ENCODE measurements at places on chromosomes 13 and 19.

GRCh38 chr13:92682832-92683517 lies 543.6 kb upstream of the GPC6 start:
- no peak for DNase-seq

GRCh38 chr19:8056533-8056932 lies 4.0 kb downstream of the CCL25 start:
- no peak for DNase-seq

DNA sequence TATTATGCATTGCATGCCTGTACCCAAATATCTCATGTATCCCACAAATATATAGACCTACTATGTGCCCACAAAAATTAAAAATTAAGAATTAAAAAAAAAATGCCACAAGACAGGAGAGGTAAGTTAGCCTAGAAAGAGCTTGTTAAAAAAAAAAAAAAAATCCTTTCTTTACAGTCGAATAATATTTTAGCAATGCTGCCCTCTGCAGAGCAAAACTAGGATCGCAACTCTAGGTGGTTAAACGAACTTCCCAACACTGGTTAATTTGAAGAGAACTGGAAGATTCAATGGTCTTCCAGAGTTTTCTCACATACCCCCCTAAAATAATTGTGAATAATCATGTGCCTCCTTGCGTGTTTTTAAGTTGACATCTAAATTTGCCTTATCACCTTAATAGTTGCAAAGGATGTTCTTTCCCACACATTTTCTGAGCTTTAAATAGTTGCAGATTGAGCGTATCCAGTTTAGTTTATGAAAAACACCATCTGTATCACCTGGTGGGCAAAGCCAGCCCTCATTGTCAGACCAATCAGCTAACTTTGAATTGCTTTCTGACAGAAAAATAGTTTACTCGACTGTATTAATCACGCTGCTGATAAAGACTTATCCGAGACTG lies 47.4 kb upstream of the RCBTB2 start:
- DNase-seq = no peak

GRCh38 chr13:76885203-76886004 lies 801 bp downstream of the KCTD12 start:
- peak; percentile 5 for DNase-seq

DNA sequence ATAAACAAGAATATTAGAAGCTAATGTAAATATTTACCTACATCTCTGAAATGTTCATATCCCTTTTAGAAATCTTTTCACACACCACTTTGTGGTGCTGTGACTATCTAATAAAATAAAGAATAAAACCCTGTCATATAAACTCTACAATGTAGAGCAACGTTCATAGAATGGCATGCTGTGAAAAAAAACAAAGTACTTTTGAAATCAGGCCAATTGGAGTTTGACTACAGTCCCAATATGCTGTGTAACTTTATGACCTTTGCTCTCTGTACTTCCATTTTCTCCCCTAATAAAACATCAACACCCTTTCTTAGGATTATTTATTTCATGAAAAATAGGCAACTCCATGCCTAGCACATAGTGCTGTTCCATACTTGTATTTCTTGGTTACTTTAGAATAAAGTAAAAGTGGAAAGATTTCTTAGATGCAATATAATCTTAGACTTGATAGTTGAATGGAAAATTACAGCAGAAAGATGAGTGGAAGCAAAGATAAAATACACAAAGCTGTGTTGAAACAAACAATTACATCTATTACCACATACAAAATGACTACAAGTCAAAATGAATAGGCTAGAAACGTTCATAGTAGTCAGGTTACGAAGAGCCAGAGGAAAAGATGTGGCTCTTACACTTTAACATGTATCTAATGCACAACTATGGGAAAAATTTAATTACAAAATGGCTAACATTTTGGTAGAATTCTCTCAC lies 613.2 kb upstream of the SLITRK5 start:
- DNase-seq = no peak

GRCh38 chr19:32613008-32613407 lies 32.0 kb downstream of the PDCD5 start:
- DNase-seq = no peak

- no peak for DNase-seq
These were observed 139.0 kb downstream of the FLT1 start for GRCh38 chr13:28355822-28356371.

DNA sequence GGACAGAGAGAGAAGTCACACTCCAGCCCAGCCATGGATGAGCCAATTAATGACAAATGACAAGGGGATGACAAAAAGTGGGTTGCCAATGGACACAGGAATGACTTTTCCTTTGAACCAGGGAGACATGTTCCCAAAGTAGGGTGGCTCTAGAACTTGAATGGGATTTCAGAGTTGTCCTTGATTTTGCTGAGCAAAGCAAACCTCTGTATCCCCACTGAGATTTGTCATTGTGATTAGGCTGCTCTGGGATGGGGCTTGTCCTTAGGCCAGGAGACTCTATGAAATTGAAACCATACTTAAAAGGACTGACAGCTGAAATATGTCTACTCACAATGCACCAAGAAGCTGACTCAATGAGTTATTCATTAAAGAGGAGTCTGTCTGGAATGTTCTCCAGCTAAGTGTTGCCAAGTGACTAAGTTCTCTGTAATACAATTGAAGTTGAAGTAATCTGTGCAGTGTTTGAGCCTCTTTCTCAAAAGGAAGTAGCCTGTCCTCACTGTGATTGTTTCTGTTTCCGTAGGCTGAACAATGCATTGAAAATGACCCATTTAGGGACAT lies 69.0 kb upstream of the PCDH9 start:
- DNase-seq = no peak

- no peak for DNase-seq
These were observed 8.9 kb downstream of the KHSRP start for GRCh38 chr19:6415591-6416190.

DNA sequence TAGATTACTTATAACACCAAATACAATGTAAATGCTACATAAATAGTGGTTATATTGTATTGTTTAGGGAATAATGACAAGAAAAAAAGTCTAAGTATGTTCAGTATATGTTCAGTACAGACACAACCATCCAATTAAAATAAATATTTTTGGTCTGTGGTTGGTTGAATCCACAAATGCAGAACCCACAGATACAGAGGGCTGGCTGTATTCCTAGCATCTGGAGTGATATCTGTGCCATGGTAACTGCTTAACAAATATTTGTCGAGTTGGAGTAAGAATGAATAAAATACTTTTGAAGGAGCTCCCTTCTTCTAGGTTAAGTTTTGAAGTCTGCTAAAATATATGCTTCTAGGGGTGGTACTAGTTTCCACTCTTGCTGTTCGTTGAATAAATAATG lies 241.0 kb downstream of the KLF5 start:
- no peak for DNase-seq

- DNase-seq = no peak
These were observed 10.8 kb upstream of the PDCD5 start for GRCh38 chr19:32570081-32570785.

DNA sequence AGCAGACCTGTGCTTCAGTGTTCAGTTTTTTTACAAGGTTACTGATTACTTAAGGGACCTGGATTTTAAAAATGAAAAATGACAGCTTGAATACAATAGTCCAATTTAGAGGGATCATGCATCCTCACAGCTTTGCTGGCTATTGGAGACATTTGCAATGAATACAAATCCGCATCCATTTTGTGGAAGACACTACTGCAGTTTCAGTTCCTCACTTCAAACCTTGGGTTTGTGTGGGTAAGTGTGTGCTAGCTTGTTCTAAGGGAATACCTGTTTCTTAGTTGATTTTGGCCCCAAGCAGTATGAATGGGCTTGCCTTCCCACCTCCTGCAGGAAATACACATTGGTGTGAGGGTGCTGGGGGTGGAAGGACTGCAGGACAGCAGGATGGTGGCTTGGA lies 222.4 kb downstream of the OLFM4 start:
- DNase-seq = no peak

DNA sequence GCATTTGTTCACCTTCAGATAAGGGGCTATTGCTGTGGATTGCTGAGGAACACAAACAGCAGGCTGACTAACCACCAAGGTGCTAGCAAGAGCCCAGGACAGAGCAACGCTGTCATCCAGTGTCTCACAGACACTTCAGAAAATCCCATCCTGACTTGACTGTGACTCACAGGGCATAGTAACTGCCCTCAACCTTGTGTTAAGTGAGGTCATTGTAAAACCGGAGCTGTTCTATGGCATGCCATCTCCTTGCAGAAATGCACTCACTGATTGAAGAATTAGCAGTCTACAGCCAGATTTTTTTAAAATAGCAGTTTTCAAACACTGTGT lies 51.1 kb downstream of the TNFRSF19 start:
- no peak for DNase-seq

GRCh38 chr13:72853000-72853399 lies 71.1 kb downstream of the PIBF1 start:
- DNase-seq = no peak

DNA sequence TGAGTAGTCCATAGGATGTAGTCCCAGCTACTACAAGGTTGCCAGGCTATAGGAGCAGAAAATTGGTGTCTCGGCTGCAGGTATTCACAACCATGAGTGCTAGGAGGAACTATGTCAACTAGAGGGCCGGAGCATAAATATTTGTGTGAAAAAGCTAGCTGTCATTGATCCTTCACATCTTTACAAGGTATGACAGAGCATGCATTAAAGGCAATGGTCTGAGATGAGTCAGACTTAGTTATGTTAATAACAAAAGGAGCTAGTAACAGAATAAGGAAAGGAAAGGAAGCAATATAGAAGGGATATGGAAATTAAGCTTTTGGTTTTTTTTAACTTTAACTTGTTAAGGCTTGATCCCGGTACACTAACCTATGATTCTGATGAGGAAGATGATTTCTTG lies 40.9 kb upstream of the PSG9 start:
- no peak for DNase-seq

DNA sequence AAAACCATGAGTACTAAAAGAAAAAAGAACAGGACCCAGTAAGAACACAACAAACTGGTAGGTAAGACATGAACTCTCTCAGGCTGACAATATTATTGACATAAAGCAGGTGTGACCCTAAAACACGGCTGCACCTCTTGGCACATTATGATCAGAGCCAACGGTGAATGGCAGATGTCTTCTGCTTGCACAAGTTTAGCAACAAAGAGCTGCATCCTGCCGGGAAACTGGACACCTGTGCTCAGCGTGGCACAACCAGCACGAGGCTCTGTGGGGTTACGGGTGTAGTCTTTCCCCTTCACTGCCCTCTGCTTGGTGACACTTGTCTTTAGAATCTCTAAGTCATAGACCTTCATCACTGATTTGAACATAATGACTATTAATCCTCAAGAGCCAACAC lies 97.9 kb downstream of the DOCK9 start:
- no peak for DNase-seq

GRCh38 chr13:70407486-70407885 lies 299.2 kb upstream of the KLHL1 start:
- no peak for DNase-seq

DNA sequence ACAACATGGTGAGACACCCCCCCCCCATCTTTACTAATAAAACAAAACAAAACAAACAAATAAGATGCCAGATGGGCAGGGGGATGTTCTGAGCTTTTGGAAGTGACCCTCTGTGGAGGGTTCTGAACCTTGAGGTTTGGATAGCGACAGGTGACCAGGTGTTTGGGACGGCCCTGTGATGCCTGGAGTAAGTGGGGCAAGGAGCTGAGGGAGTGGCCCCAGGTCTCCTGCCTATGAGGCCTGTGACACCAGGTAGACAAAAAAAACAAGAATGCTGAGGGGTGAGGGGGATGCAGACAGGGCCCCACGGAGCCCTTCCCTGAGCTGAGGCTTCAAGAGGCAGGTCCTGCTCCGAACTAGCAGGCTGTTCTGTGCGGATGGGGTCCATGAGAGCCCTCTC lies 9.2 kb downstream of the ADGRE2 start:
- DNase-seq = no peak

DNA sequence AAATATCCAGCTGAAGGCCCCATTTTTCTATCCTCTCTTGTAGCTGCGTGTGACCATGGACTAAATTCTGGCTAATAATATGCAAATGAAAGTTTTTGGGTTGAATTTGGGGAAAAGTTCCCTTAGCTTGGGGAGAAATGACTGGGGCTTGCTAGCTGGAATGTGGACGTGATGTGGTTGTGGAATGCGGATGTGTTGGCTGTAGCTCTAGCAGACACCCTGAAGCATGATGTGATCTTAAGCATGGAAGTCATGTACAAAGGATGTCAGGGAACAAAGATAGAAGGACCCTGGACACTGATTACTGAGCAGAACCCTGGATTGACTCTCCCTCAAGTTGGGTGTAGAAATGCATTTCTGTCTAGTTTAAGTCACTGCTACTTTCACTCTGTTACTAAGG lies 25.4 kb upstream of the SCEL start:
- no peak for DNase-seq

DNA sequence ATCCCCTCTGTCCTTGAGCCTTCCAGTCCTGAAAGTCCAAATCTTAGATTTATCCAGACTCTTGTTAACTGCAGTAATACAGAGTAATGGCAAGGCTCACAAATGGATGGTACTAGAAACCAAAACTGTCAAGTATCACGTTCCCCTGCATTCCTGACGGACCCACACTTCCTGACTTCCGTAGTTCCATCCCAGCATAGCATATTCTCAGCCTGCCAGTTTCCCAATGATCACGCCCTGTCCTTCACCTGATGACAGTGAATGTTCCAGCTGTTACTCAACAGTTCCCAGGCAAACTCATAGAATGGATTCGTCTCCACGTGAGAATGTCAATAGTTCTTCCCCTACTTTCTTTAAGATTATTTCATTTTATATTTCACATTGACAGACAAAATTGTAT lies 33.6 kb downstream of the SLC7A1 start:
- DNase-seq = no peak

- no peak for DNase-seq
These were observed 73.8 kb downstream of the TRPM4 start for GRCh38 chr19:49231389-49231788.

GRCh38 chr13:100962585-100962984 lies 288.0 kb upstream of the TMTC4 start:
- no peak for DNase-seq

DNA sequence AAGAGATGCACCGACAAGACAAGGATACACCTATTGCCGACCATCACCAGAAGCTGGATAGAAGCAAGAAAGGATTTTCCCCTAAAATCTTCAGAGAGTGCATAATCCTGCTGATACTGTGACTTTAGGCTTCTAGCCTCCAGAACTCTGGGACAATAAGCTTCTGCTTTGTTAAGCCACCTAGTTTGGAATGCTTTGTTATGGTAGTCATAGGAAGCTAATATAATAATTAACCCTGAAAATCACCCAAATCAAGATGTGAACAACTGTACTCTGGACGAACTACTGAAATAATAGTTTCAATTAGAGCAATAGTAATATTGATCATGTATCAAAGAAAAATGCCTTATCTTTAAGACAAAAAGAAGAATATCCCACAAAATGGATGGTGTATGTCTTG lies 524.6 kb downstream of the EFNB2 start:
- no peak for DNase-seq

Data from nucleus accumbens (tissue), 56 donors.